ENCODE measurements at places on chromosomes 1 and 21.
A peak's percentile ranks its signal among the peaks of the same experiment; 100 is the strongest.

DNA sequence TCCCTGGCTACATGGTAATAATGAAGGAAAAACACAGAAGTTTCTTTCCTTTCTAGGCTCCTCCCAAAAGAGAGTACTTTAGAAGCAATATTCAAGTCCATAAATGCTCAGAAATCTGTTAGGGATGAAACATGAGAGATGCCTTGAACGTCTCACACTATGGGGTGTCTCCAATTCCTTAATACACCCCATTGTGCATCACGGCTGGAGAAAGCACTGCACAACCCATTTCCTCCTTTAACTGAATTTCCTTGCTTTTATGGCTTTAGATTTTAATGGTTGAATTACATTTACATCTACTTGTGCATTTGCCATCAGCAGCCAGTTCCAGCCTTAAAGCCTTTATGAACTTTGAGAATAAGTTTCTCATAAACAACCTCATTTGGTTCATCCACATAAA, 498.9 kb upstream of the PTBP2 start:
- no peak for DNase-seq

GRCh38 chr1:80054129-80054528, 1047.6 kb upstream of the ADGRL4 start:
- DNase-seq = no peak

DNA sequence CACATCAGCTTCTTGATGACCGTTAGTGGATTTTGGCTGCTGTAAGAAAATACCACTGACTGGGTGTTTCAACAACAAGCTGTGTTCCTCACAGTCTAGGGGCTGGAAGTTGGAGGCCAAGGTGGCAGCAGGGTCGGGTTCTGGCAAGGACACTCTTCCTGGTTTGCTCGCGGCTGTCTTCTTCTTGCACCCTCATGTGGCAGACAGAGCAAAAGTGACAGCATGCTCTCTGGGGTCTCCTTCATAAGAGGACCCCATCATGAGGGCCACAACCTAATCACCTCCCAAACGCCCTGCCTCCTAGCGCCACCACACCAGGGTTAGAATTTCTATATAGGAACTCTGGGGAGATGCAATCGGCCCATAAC, 18.6 kb upstream of the TSPEAR start:
- DNase-seq = no peak

GRCh38 chr1:55747408-55747841, 532.3 kb upstream of the USP24 start:
- no peak for DNase-seq

GRCh38 chr1:202160377-202160940, at the start of gene PTPN7:
TSS of gene PTPN7 (minus strand) at chr1:202160602. CDS start at chr1:202159402, 1,200 bp downstream.
- DNase-seq = peak; percentile 90

DNA sequence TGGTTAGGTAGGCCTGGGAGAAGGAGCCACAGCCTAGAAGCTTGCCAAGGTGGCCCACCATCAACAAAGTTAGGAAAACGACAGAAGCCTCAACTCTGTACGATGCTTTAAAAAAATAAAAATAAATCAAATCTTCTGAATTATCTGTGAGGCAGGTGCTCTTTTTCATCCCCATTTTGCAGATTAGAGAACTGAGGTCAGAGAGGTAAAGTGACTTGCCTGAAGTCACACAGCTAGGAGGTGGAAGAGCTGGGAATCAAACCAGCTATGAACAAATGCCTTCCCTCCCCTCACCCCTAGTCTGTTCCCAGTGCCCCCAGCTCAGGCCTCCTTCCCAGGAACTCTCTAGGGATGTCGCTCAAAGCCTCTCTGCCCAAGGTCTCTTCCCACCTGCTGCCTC, 30.4 kb downstream of the EPHA2 start:
- DNase-seq = no peak

DNA sequence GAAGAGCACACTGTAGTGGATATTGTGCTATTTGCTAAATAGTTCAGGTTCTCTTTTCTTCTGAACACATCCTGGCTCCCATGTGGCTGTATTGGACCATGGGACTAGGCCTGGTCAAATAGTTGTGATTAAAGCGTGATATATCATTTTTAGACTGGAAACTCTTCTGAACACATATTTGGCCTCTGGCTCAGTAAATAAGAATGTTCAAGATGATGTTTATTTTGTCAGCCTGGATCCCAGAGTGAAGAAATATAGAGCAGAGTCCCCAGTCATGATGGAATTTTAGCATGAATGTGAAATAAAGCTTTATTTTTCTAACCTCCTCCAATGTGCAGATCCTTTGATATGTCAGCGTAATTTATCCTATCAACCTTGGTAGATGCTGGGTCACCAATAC, 542.6 kb downstream of the ADGRL2 start:
- no peak for DNase-seq

- DNase-seq = peak; percentile 8
These were observed 54.2 kb upstream of the EEIG2 start for GRCh38 chr1:108505763-108506070.

- DNase-seq = no peak
These were observed 1.8 kb downstream of the ZNF683 start for GRCh38 chr1:26370591-26371382.

- DNase-seq = no peak
These were observed 142.1 kb upstream of the WNT4 start for GRCh38 chr1:22284906-22285548.

GRCh38 chr1:214330222-214330621, 49.3 kb downstream of the SMYD2 start:
- no peak for DNase-seq

DNA sequence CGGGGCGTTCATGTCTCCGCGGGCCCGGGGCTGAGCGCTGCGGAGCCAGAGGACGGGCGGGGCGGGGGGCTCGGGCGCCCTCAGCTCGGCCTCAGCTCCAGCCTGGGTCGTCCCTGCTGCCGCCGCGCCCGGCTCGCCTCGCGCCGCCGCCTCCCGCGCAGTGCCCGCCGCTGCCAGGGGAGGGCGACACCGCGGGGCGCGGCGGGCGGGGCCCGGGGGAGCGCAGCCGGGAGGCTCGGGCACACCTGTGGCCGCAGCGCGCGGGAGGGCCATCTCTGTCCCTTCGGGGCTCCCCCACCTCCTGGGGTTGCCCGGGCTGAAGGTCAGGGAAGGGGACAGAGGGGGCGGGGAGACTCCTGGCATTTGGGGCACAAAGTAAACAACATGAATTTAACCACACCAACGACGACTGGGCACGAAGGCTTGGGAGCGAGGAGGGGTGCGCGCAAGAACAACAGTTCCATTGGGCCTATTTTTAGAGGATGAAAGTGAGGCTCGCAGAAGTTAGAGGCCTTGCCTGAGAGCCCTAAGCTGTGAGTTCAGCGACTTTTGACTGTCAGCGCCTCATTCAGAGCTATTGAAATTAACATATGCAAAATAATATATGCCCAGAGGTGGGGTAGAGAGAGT, at the start of gene FAM131C:
FAM131C (minus strand) TSS at position 162 of the 630 bp plus-strand sequence. CDS start 209 bp downstream, outside the sequence.
- DNase-seq = peak; percentile 44

DNA sequence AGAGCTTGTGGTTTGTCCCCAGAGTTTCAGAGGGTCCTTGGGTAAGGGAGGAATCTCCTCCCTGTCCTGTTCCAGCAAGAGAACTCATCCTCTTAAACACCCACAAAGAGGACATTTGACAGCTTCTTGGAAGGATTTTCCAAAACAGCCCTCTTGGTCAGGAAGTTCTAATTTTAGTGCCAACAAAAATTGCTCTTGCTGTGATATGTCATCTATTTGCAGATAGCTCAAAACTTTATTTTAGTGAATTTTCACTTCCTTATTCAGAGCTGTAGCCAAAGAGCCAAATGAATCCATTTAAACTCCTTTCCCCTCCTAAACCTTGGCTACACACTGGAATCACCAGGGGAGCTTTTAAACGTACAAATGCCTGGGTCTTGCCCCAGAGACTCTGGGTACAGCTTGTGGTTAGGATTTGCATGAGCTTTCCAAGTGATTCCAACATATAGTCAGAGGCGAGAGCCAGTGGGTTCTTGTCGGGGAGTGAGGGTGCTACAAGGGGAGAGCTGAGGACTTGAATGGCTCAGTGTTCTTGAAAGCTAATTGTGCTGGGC, 11.8 kb upstream of the RASSF5 start:
- no peak for DNase-seq

DNA sequence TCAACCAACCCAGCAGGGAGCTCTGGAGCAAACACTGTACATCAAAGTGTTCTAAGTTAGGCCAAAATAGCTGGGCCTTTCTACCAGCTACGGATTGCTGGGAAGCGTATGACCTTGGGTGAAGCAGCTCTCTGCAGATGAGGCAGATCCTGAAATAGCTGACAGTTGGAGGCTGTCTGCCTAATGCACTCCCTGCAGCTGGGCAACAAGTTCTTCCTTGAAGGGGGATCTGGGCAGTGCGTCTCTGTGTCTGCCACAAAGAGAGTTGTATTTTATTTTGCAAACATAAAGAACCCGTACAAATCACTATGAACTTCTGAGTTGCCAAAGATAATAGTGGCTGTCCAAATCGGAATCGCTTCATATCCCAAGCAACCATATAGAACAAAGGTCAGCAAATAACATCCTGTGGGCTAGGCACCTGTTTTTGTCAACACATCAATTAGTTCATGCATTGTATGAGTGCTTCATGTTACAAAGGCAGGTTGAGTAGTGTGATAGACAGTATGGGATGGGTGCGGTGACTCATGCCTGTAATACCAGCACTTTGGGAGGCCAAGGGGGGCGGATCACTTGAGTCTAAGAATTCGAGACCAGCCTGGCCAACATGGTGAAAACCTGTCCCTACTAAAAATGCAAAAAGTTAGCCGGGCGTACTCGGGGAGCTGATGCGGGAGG, 29.1 kb upstream of the KLF17 start:
- no peak for DNase-seq
